ENCODE measurements at places on chromosomes 5 and 9.

GRCh38 chr5:97476852-97477534, 293.9 kb upstream of the RIOK2 start:
- DNase-seq: no peak

DNA sequence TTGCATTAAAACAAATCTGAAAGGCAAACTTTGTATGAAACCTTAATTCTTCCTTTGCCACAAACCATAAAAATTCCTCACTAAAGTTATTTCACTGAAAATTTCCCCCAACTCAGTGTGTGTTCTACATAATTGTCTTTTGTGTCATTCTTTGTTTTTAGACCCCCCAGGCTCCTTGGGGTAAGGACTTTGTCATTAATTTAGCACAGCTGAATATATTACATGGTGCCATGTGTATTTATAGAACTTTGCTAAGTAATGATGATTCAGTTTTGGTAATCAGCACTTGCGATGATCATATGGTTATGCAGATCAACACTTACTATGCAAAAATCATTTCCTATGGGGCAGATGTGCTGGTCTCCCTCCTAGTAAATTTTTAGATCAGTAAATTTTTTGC, 712.1 kb upstream of the MEF2C start:
- DNase-seq: no peak

- DNase-seq: no peak
Measured at GRCh38 chr5:132829742-132830435, 558 bp downstream of the SHROOM1 start.

DNA sequence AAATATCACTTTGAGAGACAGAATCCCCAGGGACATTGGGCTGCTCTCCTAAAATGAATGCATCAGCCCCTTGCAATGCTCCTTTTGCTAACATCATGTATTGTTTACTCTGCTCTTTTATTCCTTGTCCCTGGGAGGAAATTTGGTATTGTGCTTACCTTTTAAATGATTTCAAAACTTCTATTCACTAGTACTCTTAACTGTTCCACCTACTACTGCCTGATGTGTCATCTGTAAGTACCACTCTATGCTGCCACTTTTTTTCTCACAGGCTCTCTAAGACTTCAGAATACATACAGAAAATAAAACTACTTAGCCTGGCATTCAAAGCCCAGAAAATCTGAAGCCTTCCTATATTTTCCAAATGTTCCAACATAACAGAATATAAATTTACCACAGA, 667.2 kb downstream of the BRINP1 start:
- no peak for DNase-seq

GRCh38 chr9:131668439-131669268, 71.2 kb downstream of the RAPGEF1 start:
- peak; percentile 52 for DNase-seq

DNA sequence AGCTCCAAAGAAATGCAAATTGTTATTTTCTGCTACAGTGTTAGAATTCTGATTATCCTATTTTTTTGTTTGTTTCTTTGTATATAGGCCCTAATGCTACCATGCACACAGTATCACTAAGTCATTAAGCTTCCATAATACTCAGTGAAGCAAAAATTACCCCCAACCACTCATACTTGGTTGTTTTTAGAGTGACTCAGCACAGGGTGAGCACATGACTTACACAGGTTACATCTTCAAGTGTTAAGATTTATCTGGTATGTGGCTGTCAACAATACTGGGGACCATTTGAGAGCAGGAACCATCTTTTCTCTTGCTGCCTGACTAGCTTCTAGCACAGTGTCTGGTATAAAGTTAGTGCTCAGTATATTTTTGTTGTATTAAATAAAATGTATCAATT, 255.8 kb upstream of the SLC24A2 start:
- DNase-seq: no peak

- no peak for DNase-seq
Measured at GRCh38 chr9:98538203-98538602, 170.5 kb downstream of the GABBR2 start.

- DNase-seq: no peak
Measured at GRCh38 chr5:57366744-57367143, 115.9 kb downstream of the ACTBL2 start.

DNA sequence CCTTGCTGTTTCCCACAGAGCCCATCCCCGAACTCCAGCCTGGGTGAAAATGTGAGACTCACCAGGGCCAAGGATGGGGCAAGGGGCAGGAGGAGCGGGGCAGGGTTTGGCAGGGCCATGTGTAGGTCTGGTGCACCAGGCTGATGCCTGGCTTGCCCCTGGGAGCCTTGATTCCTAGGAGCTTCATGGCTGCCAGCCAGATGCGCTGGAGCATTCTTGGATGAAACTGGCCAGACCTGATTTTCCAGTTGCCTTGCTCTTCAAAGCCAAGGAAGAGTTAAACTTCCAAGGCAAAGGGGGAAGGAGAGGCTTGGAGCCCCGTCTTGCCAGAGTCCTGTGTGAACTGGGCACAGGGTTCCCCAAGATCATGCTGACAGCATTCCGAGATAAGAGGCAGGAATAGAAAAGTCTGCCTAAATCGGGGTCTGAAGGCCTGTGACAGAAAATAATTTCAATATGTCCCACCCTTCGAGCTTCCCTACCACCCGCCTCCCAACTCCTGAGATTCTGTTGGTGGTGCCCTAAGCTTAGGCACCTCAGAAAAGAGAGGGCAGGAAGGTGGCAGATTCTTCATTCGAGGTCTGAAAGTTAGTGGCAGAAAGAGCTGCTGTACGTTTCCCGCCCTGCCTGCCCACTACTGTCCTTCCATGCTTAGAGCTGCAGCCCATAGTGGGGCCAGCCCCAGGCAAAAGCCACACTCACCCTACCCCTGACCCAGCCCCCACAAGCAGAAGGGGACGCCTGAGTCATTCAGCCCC, 20.4 kb downstream of the FAT2 start:
- DNase-seq: no peak

GRCh38 chr5:13945271-13945670, 783 bp upstream of the DNAH5 start:
- DNase-seq: no peak

DNA sequence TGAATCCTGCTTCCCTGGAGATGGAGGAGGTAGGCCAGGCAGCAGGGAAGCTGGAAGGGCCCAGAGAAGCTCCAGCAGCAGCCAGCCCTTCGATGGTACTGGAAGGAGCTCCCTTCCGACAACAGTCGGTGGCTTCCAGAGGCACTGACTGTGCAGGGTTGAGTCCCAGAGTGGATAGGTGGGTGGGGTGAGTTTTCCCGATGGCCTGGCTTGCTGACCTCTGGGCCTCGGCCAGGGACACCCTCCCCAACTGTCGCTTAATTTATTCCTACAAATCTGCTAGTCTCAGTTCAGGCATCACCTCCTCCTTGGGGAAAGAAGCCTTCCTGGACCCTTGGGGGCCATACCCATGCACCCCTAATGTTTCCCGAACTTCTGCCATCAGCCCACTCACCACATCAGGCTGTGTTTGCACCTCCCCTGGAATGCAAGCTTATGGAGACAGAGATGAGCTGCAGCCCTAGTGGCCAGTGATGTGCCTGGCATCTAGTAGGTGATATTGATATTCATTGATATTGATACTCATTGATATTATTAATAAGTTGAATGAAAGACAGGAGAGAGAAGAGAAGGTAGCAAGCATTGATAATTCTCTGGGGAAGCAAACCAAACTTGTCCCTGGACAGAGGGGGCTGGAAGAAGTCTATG, 104.6 kb upstream of the BOD1 start:
- DNase-seq: no peak

DNA sequence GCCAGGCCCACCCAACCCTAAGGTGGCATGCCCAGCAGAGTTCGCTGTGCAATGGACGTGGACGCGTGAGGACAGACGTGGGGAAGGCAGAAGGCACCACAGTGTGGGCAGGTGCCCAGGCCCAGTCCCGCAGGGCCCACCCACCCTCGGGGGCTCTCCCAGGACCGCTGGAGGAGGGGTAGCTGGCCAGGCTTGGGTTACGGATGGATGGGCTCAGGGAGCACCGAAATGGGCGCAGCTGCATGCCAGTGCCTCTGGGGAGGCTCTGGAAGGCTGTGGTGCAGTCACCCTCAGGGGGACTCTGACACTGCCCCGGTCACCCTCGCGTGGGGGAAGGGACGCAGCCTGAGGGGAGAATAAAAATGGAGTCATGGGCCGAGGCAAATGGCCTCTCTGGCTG, 9.6 kb upstream of the GPSM1 start:
- no peak for DNase-seq

DNA sequence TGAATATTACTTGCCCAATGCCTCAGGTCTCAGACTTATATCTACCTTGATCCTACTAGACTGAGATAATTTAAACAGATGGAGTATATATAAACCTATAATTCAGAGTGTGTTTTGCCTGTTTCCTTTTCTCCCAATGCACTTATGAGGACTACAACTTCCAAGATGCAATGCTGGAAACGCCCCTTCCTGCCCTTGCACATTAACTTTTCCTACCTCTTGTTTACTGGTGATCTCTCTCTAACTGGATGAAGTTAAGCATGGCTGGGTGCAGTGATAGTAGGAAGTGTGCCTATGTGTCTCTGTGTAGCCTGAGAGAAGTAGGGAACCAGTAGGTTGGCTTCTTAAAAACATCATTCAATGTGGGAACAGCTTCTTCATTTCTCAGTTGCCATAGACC, 115.2 kb downstream of the SVEP1 start:
- DNase-seq: no peak

DNA sequence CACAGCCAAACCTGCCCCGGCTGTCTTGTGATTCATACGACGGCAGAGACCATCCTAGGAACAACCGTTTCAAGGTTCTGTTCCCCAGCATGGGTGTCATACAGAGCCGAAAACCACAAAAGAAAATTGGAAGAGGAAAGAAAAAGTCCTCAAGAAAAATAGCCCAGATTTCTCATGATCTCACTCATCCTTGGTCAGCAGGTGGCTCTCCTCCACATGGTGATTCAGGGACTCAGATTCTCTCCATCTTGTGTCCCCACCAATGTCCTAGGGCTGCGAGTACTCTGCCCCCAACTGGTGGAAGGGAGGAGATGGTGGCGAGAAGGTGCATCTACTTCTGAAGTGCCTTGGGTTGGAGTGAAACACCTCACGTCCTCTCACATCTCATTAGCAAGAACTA, 25.6 kb downstream of the PDZD2 start:
- no peak for DNase-seq

DNA sequence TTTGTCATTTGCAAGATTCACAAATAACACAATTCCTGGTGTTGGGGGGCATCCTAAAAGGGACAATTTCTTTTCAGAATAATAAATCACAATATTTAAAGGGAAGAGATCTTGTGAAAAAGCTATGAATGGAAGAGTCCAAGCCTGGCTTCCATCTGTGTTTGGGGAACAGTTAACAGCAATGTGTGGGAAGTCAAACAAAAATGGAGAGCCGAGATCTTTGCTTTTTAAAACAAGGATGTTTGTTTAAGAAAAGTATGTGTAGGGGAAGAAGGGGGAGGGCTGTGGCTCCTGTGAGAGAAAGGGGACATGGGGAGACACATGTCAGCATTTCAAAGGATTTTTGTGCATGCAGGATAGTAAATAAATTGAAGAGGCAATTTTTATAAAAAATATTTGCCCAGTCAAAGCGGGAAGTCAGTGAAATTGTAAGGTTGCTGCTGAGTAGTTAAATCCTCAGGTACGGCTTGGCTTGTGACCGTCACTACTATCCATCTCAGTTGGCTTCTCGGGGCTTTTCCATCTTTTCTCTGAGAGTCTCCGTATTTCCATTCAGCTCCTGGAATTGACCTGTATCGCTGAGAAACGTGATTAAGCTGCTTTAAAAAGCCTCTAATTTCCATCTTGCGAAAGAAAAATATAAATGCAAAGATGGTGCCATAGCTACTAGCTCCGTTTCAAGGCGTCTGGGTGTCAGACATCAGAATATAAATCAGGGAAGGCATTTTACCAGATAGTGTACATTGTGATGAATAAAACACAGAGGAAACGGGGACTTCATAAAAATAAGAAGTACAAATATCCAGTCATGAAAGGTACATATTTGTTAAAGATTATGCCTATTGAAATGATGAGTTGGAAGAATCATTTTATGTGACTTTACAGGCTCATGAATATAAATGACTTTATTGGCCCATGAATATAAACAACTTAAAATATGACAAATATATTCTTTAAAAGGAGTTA, 52.9 kb upstream of the VCAN start:
- DNase-seq: no peak

- no peak for DNase-seq
Measured at GRCh38 chr9:91127653-91128052, 234.1 kb downstream of the AUH start.

- DNase-seq: no peak
Measured at GRCh38 chr5:55276771-55277170, 30.7 kb downstream of the DHX29 start.

DNA sequence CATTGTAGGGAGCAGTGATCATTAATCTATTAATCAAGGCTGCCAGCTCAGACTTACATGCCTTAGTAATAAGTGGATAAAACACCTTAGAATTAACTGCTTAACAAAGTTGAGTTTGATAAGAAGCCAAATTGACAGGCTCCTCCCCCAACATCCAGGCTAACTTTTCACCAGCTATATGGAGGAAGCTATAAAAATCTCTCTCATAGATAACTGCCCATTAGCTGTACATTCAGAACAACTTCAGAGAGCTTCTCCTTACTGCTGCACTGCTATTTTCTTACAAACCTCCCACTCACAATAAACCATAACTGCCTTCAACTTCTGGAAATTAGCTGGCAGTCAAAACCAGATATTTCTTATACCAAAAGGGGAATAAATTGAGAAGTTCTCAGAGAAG, 364.1 kb downstream of the PRELID2 start:
- no peak for DNase-seq

GRCh38 chr5:375921-376798, 54.6 kb downstream of the AHRR start:
- DNase-seq: no peak

DNA sequence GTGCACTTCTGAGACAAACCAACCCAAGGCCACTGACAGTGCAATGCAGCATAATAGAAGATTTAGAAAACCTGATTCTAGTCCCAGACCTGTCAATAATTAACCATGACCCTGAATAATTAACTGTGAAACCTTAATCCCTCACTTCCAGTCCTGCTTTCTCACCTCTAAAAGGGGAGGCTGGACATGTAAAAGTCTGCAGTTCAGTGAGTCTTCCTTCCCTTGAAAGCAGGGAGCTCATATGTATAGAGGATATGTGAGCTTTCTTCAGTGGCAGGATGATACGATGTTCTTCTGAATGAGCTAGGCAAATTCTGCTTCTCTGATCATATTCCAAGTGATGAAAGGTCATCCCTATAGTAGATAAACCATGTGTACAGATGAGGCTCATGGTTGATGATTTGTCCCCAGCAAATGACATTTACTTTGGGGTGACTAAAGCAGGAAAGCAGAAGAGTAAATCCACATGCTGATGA, 2.9 kb downstream of the KCNV2 start:
- DNase-seq: no peak

Measured in activated CD8-positive, alpha-beta memory T cell treated with anti-CD3 and anti-CD28 coated beads for 1 hour (primary cell).